NCI-H1105 (cell line): ENCODE measurements at places on chromosomes 6 and 20.

DNA sequence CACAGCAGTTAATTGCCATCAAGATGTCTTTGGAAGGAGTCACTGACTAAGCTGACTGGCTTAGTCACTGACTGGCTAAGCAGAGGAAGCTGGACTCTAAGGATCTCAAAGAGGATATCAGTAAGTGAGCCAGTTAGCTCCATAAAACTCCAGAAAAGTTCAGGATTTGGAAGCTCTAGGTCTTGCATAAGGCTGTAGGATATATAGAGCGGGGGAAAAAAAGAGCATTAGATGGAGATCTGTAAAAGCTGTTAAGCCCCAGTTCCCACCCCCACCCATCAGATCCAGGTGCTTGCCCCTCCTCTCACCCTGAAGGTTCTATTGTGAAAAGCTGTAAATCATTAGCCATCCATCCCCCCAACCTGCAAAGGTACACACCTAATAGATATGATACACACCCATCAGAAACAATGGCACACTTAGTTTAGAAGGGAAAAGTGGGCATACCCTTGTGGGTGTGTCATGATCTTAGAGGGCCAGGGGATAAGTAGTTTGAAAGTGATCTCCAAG is 32.2 kb downstream of the CARMIL1 start:
- DNase-seq = no peak

DNA sequence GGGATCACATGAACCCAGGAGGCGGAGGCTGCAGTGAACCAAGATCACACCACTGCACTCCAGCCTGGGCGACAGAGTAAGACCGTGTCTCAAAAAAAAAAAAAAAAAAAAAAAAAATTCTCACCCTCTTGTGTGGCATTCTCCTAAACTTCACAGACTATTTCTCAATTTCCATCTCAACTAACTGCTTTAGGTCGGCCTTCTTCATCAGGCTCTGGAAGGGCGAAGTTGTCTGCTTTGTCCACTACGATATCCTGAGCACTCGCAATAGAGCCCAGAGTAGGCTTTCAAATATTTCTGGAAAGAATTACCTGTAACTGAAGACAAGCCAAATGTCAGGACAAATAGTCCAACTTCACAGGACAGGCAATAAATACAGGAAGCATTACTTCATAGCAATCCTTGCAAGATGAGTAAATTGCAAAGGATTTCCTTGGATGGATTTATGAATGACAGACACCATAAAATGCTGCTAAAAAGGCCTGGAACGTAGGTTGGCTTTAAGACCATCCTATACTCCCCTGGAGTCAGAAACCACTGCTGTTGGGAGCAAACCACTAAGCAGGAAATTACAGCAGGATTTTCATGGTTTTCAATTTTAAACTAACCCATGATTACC is 116.3 kb upstream of the SLC2A12 start:
- no peak for DNase-seq

DNA sequence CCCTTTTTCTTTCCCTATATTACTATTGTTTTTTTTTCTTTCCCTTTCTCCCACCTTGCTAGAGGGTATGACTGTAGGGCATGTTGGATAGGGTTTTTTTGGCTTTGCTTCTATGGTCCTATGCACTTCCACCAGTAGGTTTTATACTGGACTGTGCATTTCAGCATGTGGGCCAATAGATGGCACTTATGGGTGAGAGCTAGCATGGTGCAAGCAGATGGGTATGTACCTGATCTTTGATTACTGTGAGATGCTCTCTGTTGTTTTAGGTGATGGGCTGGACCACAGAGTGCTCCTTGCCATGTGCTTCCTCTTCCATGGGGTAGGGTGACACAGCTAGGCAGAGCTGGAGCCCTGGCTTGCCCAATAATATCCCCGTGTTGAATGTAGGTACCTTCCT is 128.5 kb upstream of the CHD6 start:
- no peak for DNase-seq

- no peak for DNase-seq
Measured at GRCh38 chr6:12533586-12533985, 183.0 kb upstream of the PHACTR1 start.

DNA sequence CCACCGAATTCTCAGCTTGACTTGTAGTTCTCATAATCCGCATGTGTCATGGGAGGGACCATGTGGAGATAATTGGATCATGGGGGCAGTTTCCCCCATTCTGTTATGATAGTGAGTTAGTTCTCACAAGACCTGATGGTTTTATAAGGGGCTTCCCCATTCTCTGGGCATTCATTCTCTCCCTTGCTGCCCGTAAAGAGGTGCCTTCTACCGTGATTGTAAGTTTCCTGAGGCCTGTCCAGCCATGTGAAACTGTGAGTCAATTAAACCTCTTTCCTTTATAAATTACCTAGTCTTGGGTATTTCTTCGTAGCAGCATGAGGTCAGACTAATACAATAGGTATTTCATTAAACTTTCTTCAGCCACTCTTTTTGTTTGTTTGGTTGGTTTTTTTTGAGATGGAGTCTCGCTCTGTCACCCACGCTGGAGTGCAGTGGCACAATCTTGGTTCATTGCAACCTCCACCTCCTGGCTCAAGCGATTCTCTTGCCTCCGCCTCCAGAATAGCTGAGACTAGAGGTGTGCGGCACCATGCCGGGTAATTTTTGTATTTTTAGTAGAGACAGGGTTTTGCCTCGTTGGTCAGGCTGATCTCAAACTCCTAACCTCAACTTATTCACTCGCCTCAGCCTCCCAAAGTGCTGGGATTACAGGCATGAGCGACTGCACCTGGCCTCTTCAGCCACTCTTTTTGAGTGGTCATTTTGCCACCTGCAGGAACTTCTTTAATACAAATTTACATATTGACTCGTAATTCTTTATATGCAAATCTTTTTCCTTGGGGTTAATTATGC is 36.3 kb downstream of the GSTA2 start:
- DNase-seq = no peak
